CD4-positive, alpha-beta T cell (primary cell): ENCODE measurements at places on chromosomes 5 and 9.
A peak's percentile ranks its signal among the peaks of the same experiment; 100 is the strongest.

DNA sequence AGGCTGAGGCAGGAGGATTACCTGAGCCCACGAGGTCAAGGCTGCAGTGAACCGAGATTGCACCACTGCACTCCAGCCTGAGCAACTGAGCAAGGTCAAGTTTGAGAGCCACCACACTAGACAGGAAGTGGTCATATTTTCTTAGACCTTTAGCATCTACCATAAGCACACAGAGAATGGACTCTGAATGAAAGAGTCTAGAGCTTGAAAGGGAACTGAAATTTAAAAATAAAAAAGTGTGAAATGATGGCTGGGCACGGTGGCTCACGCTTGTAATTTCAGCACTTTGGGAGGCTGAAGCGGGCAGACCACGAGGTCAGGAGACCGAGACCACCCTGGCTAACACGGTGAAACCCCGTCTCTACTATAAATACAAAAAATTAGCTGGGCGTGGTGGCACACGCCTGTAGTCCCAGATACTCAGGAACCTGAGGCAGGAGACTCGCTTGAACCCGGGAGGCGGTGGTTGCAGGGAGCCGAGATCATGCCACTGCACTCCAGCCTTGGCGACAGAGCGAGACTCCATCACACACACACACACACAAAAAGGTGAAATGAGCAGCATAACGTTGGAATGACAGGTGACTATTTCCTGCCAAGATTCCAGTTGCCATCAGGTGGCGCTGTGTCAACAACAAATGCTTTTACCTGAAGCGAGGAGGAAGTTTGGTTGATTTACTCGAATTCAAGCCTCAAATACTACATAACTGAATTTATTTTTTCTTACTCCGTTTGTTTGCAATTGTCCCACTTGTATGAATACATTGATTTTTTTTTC, 21.3 kb upstream of the AK3 start:
- peak; percentile 78 for DNase-seq

- DNase-seq: no peak
These were observed 330.4 kb upstream of the KLF4 start for GRCh38 chr9:107819772-107820565.

DNA sequence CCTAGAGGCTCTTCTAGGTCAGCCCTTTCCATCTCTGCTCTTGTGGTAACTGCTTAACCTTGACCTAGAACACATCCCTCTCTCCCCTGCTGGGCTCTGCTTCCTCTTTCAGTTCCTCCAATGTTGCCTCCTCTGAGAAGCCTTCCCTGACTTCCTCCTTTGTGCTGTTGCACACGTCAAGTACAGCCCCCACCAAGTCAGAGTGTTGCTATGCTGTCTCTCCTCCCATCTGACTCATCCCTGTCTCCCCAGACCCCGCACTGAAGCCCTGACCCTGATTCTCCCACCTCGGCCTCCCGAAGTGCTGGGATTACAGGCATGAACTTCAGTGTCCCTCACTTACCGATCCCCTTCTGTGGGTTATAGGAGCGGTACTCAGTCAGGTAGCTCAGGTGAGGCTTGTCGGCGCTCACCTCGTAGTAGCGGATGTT, 10.4 kb upstream of the TRIM14 start:
- peak; percentile 60 for DNase-seq

- DNase-seq: no peak
These were observed 125.1 kb upstream of the KLF9 start for GRCh38 chr9:70539526-70539925.

- no peak for DNase-seq
These were observed 348.5 kb downstream of the MED10 start for GRCh38 chr5:6029811-6030271.

DNA sequence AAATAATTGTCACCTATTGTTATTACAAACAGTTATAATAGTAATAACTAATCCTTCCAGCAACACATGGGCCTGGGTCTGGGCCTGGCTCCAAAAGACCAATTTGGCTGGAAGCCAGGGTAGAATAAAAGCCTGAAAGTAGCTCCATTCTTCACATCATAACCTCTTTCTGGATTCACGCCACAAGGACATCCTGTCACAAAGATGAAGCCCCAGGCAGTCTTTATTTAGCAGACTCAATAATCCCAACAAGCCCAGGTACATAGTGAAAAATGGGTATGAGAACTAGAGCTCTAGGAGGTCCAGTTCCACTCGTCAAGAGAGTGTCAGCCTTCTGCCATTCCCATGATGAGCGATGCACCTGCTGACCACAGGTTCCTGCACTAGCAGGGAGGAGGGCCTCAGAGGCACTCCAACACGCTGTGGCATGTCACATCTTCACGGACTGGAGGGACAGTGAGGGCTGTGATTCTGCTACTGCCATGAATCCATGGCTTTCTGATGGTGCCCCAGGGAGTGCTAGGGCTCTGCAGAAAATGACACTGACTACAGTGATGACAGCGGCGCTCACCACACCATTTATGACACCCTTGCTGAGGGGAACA, 124.9 kb downstream of the SPOCK1 start:
- no peak for DNase-seq

GRCh38 chr9:136844761-136845464, 2.6 kb downstream of the AJM1 start:
- DNase-seq: no peak

DNA sequence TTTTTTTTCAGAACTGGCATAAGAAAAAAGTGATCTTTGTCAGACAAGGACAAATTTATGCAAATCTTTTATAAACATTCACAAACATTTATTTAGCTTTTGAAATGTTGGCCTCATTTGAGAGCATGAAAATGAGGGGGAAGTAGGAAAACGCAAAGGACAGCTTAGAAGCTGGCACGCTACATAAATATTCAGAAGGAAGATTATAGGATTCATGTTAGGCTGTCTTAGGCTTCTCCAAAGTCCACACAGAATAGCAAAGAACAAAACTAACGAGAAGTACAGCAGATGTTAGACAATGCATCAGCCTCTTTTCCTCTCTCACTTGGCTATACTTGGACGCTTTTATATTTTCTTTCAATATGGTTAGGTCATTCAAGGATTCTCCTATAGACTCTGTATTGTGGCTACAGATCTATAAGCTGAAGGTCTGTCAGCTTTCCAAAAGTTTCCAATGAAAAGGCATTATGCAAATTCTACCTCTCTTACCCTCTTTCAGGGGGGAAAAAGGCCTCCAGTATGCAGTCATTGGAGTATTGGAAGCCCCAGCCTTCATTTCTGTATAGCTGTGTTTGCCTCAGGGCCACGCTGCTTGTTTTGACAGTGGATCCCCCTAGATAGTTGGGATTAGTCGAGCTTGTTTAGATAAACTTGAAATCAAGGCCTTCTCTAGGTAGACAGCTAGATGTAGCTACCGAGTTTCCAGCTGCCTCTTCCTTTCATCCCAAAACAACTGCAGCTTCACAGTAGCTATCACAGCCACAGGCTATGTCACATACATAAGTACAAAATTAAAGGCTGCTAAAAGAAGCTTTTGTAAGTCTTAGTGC, 153.0 kb downstream of the DENND1A start:
- no peak for DNase-seq

DNA sequence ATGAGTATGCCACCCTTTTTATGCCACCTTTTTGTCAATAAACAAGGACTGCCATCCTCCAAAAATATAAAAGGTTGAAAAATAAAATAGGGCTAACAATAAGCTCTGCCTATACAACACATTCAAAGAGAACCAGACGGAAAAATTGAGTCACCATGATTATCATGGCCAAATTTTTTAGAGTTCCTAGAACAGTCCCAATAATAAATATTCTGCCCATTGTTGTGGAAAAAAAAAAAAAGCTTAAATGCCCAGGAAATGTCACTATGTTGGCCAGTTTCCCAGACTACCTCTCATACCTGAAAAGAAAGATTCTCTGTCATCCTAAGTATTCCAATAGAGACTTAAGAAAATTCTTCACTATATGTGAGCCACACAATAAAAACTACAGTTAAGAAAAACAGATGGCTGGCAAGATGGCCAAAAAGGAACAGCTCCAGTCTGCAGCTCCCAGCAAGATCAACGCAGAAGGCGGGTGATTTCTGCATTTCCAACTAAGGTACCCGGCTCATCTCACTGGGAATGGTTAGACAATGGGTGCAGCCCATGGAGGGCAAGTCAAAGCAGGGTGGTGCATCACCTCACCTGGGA, 149.0 kb downstream of the TMEM161B start:
- DNase-seq: no peak

- no peak for DNase-seq
These were observed 59.9 kb downstream of the NUDT12 start for GRCh38 chr5:103502662-103503061.

DNA sequence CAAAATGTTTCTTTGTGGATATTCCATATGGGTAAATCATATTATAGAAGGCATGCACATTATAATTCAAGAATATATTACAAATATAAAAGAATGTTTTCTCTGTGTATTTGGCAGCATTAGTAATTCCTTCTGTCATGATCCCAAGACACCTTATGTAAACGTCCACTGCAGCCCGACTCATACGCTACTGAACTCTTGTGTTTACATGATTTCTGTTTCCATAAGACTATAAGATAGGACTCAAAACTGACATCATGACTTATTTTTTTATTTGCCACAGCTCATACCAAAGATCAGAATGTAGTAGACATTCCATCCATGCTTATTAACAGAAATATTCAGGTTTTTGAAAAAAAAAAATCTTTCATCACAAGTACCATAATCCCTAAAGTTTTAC, 234.1 kb downstream of the AP3B1 start:
- no peak for DNase-seq

DNA sequence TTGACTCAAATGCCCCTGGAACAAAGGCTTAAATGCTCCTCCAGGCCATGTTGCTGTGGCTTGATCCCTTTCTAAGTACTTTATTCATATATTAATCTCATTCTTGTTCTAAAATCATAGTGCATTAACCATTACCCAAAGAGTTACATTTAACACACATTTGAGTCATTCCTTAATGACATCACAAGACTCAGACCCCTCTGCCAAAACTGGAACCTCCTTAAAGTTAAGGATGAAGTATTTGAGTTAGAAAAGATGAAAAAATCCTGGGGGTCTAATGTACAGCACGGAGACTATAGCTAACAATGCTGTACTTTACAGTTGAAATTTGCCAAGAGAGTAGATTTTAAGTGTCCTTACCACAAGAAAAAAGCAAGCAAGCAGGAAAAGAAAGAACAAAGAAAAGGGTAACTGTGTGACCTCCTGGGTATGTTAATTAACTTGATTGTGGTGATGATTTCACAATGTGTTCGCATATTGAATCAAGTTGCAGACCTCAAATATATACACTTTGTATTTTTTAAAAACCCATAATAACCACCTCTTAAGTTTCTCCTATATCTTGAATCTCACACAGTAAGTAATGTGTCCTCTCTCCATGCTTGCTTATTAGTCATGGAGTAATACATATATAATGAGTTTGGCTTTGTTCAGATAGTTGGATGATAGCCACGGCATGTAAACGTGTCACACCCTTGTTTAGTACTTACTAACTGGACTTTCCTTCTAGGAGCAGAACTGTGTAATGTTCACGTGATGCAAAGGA, 376.9 kb downstream of the SEMA5A start:
- no peak for DNase-seq

- DNase-seq: no peak
These were observed 3.3 kb upstream of the ASTN2 start for GRCh38 chr9:117418111-117418510.
